Frontal cortex (tissue), 4 donors: ENCODE measurements at places on chromosomes 1 and 21.

DNA sequence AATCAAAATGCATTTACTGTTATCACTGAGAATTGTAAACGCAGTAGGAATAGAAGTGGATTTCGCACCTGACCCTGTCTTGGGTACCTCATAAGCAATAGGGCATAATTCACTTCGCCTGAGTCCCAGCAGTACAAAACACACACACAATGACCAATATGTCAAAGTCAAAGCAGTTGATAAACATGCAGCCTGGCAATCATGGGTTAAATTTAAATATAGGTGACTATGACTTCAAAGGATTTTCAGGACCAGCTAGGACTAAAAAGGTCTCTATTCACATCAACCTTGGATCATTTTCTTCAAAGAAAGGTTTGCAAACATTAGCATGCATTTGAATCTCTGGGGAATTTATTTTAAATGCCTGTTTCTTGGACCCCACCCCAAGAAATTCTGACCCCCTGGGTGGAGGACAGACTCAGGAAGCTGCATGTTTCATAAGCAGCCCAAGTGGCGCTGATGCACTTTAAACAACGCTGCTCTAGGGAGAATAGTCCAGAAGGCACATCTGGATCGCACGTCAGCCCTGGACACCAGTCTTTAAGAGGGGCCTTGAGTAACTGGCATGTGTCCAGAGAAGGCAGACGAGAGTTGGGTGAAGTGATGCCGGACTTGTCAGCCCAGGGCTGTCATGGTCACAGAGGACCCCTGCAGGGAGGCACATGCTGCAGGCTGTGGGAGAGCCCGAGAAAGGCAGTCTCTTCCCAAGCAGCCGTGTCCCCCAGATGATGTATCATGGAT, 55.7 kb upstream of the EFHD2 start:
- no peak for DNase-seq

DNA sequence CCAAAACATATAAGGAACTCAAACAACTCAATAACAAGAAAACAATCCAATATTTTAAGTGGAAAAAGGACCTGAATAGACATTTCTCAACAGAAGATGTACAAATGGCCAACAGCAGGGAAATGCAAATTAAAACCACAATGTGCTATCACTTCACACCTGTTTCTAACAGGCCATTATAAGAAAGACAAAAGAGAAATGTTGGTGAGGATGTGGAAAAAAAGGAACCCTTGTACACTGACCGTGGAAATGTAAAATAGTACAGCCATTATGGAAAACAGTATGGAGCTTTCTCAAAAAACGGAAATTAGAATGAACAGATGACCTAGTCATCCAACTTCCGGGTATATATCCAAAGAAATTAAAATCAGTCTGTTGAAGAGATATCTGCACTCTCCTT, 37.8 kb upstream of the CD2 start:
- DNase-seq = no peak

GRCh38 chr1:54488779-54489626, 59.0 kb upstream of the ACOT11 start:
- peak; percentile 94 for DNase-seq

DNA sequence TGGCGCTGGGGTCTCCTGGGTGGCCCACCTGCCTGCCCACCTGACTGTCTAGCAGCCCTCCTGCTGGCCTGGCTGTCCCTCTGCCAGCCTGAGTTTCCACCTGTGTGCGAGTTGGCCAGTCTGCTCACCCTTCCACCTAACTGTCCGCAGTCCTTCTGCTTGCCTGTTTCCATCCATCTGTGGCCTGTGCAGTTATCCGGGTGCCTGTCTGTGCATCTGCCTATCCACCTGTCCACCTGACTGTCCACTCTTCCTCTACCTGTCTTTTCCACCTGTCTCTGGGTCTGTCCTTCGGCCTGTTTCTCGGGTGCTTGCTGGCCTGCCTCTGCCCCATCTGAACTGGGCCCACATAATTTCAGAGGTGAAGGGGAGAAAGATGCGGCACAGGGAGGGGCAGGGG, 1.9 kb downstream of the KCNQ4 start:
- DNase-seq = no peak

DNA sequence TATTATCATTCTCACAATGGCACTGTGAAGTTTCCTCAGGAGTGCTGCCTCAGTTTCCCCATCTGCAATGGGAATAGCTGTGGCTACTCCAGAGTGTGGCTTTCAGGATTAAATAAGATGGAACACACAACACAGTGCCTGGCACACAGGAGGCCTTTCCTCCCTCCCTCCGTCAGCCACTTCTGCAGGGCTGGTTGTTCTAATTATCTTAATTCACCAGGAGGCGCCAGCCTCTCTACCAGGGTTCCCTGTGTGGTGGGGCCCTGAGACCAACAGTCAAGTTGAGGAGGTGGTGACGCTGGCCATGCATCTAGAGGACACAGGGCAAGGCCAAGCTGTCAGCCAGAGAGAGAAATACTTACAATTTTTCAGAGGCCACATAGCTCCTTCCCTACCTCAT, 6.3 kb upstream of the FOXO6 start:
- no peak for DNase-seq

DNA sequence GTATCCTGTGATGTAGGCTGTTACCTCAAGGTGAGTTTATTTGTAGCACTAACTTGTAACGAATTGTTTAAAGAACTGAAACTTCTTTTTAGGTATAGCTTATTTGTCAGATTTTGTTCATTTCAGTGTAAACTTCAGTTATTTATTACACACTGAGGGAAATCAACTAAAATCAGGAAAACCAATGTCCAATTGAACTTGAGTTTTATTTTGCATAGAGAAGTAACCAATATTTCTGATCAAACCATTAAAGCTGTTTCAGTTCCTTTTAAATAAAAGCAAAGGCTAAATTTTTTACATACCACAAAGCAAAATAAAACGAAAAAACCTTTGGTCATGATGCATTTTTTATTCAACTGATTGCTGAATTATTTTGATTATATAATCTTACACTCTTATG, 103.6 kb downstream of the CAMTA1 start:
- no peak for DNase-seq

DNA sequence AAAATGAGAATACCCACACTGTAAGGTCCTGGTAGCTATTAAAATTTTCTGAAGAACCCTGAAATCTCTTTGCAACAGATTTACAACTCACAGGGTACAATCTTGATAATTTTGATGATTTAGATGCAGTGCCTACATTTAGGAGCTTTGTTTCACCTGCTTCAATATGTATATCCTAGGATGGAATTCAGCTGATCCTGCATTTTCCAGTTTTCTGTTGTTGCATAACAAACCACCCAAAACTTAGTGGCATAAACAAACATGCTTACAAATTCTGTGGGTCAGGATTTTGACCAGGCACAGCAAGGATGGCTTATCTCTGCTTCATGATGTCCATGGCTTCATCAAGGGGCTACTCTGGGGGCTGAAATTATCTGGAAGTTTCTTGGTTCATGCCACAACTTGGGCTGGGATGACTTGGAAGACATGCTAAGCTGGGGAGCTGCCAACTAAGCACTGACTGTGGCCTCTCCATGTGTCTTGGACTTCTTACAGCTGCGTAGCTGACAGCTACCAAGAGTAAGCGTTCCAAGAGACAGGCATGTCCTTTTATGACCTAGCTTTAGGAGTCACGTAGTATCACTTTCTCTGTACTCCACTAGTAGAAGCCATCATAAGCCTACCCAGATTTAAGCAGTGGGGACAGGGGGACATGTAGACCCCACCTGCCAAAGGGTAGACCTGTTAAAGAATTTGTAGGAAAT, 108.5 kb downstream of the CACHD1 start:
- no peak for DNase-seq

DNA sequence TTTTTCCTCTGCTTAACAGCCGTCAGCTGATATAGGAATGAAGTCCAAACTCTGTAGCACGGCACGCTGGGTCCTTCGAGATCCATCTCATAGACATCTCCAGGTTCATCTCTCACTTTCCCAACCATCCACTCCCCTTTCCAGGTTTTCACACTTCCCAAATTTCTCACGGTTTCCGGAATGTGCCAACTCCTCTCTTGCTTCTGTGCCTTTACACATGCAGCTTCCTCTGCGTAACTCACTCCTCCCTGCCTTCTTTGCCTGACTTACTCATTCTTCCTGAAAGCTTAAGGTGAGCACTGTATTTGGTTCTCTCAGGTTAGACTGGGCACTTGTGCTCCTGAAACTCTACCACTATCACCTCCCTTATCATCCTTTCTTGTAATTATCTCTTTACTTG, 168.4 kb downstream of the PCNX2 start:
- DNase-seq = no peak

- no peak for DNase-seq
These were observed 14.6 kb upstream of the MPZL1 start for GRCh38 chr1:167706931-167707877.

DNA sequence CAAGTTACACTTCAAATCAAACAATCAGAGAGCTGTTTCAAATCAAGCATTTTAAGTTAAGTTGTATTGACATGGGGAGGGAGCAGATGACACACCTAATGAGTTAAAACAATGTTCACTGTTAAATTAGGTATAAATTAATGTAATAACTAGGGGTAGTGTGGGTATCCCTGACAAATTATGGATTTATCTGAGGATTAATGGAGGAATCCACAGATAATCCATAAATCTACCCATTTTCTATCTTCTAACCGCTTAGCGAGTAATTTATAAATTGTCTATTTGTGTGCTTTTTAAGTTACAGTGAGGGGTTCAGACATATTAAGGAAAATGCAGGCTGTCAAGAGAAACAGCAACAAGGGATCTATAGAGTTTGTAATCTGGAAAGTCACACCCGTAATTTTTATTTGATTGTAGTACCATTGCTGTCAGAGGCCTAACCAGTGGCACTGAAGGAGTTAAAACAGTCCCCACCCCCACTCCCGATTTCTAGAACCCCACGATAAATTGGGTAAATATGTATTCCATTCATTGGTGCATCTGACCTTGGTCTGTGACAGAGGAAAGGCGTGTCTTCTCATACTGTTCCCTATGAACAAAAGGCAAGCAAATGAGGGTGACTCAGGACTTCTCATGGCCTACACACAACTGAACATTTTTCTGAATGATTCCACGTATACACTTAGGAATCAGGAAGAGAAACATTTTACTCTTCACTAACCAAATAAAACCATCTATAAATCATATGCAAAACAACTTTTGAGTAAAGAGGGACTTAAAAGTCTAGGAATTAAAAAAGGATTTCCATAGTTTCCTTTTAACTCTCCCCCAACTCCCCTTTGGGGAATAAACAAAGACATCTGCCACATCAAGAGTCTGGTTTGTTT, 7.4 kb downstream of the IRF2BP2 start:
- peak; percentile 41 for DNase-seq

DNA sequence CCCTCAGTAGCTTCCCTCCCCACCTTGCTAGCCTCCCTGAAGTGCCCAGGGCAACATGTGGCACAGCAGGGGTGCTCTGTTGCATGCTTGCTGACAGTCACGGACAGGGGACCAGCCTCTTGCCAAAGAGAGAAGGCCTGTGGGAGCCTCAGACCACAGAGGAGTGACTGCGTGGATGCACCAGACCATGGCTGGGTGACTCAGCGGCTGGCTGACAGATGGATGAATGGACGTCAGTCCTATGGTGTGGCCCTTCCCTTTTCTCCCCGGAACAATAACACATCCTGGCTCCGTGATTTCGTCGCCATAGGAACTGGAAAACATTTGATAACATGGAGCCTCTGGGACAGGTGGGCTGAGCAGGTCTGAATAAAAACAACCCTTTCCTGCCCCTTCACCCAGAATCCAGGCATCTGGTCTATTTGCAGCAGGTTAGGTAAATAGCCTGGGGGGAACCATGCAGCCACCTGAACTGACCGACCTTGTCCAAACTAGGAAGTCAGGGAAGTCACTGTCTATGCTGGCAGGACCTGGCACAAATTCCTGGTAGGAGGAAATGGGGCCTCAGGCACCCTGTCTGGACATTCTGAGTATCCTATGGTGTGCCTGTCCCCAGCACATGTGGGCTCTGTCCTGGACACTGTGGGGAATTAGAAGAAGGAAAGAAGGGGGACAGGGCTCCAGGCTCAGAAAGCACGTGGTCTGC, 53.3 kb downstream of the NENF start:
- no peak for DNase-seq

DNA sequence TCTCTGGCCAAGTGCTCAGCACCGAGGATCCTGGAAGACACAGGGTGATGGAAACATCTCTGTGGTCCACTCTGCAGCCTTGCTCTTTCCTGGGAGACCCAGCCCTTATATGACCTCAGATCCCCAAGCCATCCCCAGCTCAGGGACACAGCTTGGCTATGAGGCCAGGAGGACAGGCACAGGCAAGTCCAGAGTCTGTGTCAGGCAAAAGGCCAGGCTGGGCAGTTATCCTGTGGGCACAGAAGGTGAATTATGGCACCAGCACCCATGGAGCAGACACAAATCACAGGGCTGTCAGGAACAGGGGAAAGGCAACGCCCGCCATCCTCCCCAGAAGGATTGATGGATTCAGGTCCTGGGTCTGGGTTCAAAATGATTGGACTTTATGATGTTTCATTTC, 52.1 kb upstream of the SCMH1 start:
- no peak for DNase-seq

DNA sequence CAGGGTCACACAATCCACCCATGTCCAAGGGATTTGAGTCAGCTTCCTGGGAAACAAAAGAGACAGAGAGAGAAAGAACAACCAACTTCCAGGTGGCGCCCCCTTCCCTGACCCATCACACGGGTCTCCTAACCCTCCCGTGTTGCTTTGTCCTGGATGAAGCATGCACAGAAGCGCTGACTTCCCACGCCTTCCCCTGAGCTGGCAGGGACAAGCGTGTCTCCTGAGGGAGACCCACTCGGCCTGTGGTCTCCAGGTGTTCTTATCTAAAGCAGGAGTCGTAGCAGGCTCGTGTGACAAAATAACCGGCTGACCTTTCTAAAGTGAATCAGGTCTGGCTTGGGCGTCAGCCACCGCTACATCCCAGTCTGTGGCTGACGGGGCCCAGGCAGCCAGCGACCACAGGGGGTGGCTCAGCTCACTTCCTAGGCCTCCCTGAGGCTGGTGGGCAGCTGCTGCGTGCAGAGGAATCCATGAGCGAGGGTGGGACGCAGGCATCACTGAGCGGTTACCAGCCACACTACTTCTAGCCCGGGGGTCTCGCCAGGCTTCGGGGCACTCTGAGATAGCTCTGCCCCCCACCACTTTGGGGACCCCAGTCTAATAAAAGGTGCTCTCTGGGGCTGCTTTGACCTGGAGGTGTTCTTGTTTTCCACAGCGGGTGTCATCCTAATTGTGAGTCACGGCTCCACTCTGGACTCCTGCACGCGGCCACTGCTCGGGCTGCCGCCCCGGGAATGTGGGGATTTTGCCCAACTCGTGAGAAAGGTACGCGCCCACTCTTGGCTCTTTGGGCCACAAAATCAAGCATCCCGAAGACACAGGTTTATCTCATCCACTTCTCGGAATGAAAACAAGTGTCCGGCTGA, 40.4 kb downstream of the UBASH3A start:
- DNase-seq = no peak

DNA sequence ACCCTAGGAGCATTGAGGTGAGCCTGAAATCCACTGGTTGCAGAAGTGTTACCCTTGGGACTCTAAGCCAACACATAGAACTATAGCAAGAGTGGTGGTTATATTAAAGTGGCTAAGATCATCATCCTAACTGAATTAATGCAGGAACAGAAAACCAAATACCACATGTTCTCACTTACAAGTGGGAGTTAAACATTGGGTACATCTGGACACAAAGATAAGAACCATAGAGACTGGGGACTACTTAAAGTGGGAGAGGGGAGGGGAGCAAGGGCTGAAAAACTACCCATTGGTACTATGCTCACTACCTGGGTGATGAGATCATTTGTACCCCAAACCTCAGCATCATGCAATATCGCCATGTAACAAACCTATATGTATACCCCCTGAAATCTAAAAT, 100.0 kb downstream of the SLC25A24 start:
- DNase-seq = no peak
